ENCODE measurements at places on chromosomes 16 and 17.

DNA sequence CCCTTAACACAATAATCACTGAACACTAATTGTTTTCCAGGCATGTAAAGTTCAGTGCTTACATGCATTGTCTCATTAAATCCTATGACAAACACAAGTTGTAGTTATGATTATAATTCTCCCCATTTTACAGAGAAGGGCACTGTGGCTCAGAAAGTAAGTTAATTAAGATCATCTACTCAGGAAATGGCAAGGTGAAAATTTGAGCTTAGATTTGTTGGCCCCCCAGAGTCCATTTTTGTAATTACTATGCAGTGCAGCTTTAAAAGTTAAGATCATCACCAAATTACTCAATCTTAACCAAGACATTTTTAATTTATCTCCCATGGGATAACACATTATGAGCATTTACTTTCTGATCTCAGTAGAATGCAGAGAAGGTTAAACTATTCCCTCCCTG, 34.2 kb upstream of the CCL1 start:
- no peak for DNase-seq

DNA sequence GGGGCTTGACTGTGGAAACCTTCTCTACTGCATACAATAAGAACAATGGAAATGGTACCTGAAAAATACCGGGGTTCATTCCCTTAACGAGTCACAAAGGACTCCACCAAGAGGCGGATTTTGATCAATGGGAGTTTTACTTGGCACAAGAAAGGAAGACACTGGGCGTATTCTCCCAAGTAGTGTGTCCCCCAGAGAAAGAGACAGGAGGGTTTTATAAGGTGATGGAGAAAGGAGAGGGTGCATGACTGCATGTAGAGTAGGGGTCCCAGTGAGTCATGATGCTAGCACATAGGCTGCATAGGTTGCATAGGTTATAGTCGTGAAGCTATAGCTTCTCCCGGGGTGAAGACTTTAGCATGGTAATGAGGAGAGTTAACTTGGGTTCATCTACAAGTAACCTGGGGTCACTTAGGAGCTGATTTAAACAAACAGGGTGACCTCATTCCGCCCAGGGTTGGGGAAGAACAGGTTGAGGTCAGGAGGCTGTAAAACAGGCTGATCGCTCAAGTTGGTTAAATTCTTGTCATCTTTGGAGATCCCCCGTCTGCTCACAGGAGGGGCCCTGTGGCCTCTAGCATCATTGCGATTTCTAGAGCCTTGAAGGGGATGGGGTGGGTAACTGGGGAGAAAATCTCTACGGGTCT, 1.5 kb downstream of the MPV17L start:
- DNase-seq, result no peak

- DNase-seq, result no peak
Observed at GRCh38 chr17:66190738-66191592, 968 bp downstream of the CEP112 start.

DNA sequence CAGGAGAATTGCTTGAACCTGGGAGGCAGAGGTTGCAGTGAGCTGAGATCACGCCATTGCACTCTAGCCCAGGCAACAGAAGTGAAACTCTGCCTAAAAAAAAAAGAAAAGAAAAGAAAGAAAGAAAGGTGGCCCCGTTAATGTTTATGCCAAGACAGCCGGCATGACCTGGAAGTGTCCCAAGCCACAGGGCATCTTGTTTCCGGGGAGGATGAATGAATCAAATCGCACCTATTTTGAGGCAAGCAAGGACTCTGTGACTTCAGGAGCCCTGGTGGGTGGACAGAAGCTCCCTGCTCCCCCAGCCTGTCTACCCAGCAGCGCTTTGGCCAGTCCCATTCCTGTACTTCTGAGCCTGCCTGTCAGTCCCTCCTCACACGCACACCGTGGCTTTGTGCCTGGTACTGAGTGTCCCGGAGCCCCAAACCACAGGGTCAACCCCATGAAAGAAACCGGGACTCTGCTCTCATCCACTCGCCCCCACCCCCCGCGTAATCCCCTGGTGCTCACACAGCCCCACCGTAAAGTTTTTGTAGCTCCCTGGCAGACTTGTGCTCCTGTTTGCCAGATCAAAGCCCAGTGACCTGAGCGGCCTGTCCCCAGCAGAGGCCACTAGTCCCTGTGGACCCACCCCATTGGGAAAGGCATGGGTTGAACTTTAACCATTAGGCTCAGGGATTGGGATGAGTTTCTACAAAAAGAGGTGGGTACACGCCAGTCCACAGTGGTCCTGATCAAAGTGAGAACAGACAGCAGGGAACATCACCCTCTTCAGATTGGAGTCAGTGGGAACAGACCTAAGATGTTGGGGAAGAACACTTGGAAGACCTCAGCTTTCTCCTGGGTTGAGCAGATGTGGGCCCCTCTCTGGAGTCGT, 19.3 kb downstream of the CD2BP2 start:
- DNase-seq, result no peak

GRCh38 chr17:21201298-21201595, 12.7 kb downstream of the TMEM11 start:
- DNase-seq, result no peak

GRCh38 chr16:87180069-87180468, 137.1 kb downstream of the C16orf95 start:
- DNase-seq, result no peak

DNA sequence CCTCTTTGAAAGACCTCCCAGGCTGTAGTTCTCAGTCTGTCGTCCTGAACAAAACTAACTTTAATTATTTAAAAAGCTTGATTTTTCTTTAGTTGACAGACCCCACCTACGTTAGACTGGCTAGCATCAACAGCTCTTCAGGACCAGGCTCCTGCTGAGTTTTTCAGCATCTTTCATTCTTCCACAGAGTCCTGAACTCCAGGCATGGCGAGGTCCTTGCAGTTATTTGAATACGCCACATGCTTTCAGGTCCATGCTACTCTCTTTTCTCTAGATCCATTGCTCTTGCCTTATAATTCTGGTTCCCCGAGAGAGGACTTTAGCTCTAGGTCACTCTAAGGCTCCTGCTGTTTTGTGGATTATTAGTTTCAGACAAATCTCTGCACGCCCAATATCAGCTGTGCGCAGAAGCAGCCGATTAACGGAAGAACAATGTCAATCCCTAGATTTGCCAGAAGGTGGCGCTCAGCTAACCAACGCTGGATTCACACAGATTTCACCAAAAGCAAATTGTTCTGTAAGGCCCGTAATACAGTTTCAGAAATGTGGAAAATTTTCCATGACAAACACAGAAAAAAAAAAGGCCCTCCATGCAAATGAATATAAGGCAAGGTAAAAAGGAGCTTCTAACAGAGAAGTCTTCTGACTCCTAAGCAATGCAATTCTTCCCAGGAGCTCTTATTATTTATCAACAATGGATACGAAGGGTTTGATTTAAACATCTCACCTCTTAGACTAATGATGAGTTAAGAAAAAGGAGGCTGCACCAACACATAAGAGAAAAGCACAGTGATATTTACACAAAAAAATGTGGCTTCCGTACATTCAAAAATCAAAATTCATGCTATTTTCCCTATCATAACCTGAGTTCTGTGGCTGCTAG, 33.5 kb upstream of the BCO1 start:
- peak; percentile 16 for DNase-seq

DNA sequence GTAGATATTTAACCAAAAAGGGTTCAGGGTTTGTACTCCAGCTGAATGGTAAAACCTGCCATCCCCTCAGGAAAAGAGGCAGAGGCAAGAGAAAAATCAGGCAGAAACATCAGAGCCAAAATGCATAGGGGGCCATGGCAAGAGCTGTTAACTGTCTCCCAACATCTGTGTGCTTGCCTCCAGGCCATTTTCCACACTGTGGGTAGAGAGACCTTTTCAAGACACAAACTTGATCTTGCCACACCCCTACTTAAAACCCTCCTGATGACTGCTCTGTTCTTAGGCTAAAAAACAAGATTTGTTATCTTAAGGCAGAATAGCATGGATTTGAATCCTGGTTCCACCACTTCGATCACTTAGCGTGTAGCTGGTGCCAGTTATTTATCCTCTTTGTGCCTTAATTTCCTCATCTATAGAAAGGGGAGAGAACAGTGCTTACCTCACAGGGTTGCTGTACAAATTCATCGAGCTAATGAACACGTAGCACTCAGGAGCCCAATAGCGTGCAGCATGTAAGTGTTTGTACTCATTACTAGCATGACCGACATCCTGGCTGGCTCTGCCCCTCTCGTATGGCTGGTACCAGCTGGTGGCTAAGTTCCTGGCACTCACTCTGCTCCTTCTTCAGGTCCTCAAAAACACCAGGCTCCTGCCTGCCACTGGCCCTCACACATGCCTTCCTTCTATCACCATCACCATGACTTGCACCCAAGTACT, 25.8 kb downstream of the STAT3 start:
- DNase-seq, result no peak

- no peak for DNase-seq
Observed at GRCh38 chr17:78279360-78279990, 48.0 kb downstream of the TMEM235 start.

DNA sequence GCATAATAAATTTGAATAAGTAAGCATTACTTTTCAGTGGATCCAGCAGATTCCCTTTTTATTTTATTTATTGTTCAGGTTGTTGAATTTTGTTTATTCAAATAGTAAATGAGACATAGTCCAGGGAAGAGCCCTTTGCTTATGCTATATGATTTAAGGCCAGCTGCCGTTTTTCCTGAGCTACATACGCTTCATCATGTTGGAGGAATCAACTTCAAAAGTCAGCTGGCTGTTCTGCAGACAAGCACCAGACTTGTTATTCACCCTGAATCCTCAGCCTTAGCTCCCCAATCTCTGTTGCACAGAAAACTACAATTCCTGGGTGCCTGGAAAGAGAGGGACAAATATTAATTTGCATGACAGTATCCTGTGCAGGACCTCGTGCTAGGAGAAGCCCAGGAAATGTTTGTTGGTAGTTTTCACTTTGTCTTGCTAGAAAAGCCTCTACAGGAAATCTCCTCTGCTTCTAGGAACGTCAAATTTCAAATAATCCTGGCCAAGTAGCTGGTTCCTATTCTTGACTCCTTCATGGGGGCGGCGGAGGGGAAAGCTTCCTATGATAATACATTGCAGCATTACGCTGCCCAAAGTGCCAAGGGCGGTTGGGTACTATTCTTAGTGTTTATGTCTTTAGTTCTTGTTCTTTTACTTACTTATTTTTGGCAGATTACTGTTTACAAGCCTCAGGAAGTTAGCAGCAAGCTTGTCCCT, 101.6 kb downstream of the PRKCA start:
- DNase-seq, result peak; percentile 14

DNA sequence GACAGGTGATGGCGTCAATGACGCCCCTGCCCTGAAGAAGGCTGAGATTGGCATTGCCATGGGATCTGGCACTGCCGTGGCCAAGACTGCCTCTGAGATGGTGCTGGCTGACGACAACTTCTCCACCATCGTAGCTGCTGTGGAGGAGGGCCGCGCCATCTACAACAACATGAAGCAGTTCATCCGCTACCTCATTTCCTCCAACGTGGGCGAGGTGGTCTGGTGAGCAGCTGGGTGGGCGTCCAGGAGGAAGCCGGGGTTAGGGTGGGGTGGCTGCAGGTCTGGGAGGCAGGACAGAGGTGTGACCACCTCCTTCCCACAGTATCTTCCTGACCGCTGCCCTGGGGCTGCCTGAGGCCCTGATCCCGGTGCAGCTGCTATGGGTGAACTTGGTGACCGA, 23.2 kb downstream of the RABEP2 start:
- DNase-seq, result no peak

GRCh38 chr17:73765824-73766563, 121.7 kb upstream of the SDK2 start:
- no peak for DNase-seq

- no peak for DNase-seq
Observed at GRCh38 chr17:7833011-7833794, 814 bp upstream of the KDM6B start.

GRCh38 chr16:17177959-17178905, 292.5 kb downstream of the XYLT1 start:
- DNase-seq, result no peak

- peak; percentile 36 for DNase-seq
Observed at GRCh38 chr17:21573961-21574610, 118.2 kb upstream of the KCNJ18 start.

DNA sequence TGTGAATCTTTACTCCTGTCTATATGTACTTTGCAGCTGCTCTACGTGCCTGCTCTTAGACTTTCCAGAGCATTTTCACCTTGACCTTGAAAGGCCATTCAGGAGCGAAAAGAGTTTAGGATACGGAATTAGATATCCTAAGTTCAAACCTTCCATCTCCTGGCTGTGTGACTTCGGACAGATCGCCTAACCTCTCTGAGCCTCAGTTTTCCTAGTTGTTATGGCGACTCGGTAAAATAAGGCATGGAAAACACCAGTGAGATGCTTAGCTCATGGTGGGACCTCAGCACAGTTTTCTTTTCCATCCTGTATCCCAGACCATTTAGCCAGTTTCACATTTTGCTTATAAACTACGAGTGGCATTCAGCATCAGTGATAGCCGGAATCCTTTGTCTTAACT, 233.7 kb downstream of the RBFOX1 start:
- DNase-seq, result no peak

- DNase-seq, result no peak
Observed at GRCh38 chr16:56305956-56306565, 114.8 kb downstream of the GNAO1 start.

DNA sequence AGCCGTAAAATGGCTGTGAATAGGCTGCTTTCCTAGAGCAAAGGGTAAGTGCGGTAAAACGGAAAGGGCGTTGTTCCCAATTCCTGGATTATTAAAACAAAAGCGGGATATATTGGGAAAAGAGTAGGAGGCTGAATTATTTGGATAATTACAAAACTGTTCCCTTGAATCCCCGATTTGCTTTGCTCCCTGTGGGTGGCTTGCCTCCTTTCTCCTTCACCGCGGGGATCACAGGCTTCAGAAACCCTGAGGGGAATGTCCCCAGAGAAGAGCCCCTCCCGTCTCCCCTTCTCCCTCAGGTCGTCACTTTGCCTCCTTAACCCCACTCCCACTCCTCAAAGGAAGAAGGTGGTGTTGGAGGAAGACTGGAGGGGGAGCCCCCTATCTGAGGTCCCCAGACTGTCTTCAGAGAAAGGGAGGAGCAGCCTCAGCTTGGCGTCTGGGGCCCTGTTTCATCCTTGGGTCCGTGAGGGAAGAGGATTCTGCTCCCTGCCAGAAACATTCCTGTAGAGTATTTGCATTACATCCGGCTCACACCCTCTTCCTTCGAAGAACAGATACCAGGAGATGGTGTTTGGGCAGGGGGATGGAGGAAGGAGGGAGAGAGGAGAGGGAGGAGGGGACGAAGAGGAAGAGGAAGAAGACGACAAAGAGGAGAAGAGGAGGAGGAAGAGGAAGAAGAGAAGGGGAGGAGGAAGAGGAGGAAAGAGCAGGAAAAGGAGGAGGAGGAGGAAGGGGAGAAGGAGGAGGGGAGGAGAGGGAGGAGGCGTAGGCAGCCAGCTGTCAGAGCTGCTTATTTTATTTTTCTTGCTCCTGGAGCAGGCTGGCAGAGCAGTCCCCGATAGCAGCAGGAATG, 31.8 kb downstream of the MRM1 start:
- DNase-seq, result no peak

- no peak for DNase-seq
Observed at GRCh38 chr16:89903908-89904515, 14.7 kb upstream of the MC1R start.

- no peak for DNase-seq
Observed at GRCh38 chr17:977166-977565, 2.4 kb downstream of the NXN start.

Data from CD4-positive, alpha-beta T cell treated with Interleukin-2 at 100 ng/mL for 4 hours (primary cell).